ENCODE measurements at places on chromosomes 2 and 18.

- DNase-seq, result no peak
These were observed 118.7 kb downstream of the CYP26B1 start for GRCh38 chr2:72028996-72029395.

- no peak for DNase-seq
These were observed 47.9 kb upstream of the KCNF1 start for GRCh38 chr2:10863837-10864236.

DNA sequence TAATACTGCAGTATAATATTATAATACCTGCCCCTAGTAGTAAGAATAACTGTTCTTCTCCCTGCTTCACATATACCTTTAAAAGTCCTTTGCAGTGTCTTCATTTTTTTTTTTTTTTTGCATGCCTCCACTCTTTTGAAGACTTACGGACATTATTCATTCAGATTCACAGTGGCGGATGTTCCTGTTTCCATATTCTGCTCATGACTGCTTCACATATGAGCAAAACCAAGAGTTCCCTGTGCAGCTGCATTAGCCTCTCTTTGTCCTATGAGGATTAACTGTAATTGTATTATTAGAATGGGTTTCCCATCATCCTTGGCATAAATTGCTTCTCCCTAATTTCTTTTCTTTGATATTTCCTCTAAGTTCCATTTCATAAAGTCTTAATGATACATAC is 12.8 kb downstream of the IL18RAP start:
- no peak for DNase-seq

GRCh38 chr2:120600335-120600734 is 135.3 kb upstream of the GLI2 start:
- no peak for DNase-seq

DNA sequence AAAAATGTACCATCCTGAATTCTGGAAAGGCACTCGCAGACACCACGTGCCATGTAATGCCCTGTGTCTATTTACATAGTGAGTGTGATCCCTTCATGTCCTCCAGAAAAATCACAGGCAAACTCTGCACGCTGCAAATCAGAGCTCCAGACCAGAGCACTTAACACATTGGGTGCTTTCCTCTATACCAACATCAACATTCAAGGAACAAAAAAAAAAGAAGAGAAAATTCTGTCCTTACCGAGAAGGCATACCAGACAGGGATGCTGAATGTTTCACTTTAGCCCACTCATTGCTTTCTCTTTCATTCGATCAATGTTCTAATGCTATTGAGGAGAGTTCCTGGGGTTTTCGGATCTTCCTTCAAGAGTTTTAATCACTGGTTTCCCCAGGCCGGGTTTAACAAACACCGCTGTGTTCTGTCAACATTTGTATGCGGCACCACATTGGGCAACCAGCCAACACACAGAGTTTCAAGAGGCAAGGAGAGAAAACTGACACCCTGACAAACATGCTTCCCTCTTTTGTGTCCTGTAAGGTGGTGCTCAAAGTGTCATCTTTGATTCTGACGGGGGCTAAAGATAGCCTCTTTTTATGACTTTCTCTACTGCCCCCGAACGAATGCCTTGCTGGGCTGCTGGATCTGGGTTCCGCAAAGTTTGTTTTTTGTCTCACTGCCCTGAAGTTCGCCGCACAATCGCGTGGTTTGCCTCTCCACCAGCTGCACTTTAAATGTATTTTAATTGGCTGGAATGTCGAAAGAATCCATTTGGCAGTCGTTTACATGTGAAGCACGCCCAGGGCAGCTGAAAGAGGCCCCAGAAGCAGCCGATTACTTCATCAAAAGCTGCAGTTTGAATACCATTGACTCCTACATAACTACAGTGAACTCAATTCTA is 106.4 kb upstream of the NCKAP5 start:
- DNase-seq, result peak; percentile 95

DNA sequence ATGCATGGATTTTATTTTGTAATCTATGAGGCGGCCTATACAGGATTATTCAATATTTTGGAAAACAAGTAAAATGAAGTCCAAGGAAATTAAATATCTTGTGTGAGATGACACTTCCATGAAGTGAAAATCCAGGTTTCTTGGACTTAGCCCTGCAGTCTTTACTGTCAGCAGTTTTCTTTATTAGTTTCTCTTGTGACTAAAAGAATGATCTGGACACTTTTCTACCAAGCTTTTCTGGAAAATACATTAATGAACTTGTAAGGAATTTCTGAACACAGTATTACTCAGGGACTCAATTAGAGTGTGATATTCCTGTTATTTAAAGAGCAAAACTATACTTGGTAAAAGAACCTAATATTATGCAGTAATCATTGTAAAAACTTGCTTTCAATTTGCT is 610.4 kb upstream of the SLC8A1 start:
- DNase-seq, result no peak

DNA sequence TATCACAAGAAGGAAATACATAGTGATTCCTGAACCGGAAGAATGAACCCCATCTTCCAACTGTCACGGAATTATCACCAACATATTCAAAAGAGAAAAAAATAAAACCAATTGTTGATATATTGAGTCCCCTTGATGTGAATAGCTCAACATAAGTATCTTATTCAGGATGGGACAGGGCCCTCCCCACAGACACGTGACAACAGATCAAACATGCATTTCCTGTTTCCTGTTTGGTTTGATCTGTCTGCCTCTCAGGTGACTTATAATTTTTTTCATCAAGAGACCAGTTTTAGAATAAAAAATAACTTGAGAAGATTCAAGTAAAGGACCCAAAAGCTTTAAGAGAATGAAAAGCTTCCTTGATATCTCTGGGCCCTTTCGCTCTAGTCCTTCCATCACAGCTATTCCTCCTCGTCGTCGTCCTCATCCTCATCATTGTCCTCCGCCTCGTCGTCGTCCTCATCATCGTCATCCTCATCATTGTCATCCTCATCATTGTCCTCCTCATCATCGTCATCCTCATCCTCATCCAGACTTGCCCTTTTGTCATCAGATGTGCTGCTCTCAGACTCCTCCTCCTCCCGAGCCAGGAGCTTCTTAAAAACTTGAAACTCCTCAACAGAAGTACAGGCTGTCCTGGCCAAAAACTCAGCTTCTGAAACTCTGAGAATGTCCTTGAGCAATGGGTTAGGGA is 6.3 kb downstream of the MTERF4 start:
- no peak for DNase-seq

- DNase-seq, result no peak
These were observed 149.7 kb downstream of the MREG start for GRCh38 chr2:215863687-215864086.

- DNase-seq, result no peak
These were observed 86.0 kb downstream of the SPP2 start for GRCh38 chr2:234136461-234136860.

DNA sequence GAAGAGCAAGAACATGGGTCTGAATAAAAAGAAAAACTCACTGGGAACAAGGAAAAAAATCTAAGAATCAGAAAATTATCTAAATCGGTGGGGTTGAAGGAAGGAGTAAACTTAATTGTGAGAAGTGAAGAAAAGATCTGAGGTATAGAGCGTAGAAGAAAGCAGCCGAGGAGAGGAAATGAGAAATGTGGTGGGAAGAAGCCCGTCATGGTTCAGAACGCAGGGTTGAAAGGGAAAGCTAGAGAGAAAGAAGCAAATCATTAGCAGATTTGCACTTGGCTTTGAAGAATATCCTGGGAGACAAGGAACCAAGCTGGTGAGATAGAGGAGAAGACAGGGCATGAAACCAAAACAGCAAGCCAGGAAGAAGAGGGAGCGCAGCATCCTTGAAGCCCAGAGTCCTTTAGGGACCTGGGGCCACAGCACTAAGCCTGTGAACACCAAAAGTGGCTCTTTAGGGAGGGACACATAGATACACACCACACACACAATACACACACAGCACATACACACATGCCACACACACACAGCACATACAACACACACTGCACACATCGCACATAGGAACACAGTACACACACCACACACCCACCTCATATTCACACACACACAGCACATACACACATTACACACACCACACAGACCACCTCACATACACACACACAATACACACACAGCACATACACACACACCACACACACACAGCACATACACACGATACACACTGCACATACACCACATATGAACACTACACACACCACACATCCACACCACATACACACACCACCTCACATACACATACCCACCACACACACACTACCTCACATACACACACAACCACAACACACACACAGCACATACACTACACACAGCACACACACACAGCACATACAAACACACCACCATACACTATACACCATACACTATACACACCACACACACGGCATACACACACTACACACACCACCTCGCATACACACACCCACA is 274.6 kb downstream of the ETAA1 start:
- DNase-seq, result no peak

DNA sequence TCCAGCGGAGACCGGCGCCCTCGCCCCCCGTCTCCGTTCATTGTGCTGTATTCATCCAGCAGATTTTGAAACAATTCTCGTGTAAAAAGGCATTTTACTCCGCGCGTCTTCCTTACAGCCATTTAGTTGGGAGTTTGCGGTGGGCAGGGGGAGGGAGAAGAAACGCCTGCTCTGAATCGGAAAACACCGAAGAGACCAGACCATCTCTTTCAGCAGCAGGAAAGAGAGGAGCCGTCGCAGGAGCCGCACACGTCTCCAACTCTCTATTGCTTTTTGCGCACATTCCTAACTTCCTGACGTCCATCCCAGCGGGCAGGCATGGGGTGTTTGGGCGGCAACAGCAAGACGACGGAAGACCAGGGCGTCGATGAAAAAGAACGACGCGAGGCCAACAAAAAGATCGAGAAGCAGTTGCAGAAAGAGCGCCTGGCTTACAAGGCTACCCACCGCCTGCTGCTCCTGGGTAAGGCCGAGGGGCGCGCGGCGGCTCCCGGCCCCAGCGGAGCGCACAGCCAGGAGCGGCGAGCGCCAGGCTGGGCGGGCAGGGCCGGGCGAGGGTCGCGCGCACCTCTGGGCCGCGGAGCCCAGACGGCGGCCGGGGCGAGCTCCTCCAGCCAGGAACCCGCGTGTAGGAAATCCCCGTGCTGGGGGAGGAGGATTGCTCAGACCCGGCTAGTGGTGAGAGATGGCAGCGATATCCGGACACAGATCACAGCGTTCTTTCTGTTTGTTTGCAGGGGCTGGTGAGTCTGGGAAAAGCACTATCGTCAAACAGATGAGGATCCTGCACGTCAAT is 63.2 kb downstream of the GNAL start:
- peak; percentile 26 for DNase-seq

GRCh38 chr2:219160186-219161017 is at the start of gene NHEJ1:
Gene NHEJ1 (minus strand): TSS chr2:219160815. CDS start chr2:219158362, 2,453 bp downstream.
- DNase-seq, result peak; percentile 98

GRCh38 chr2:39816428-39816827 is 37.4 kb upstream of the THUMPD2 start:
- DNase-seq, result no peak

- no peak for DNase-seq
These were observed 61.3 kb downstream of the NEDD4L start for GRCh38 chr18:58105206-58105887.

- no peak for DNase-seq
These were observed 73.8 kb downstream of the ANKRD44 start for GRCh38 chr2:197236816-197237215.

DNA sequence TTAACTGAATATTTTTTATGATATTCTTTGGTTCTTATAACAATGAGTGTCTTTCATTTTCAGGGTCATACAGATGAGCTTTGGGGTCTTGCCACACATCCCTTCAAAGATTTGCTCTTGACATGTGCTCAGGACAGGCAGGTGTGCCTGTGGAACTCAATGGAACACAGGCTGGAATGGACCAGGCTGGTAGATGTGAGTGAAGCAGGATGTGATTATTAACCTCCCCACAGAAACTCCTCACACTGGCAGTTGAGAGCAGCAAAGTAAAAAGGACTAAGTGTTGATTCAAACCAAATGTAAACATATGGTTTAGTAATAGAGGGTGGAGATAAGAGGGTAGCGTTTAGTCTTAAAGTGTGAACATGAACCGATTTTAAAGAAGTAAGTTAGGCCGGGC is 57.8 kb downstream of the COX7A2L start:
- DNase-seq, result no peak

GRCh38 chr18:62347089-62347506 is 22.0 kb downstream of the TNFRSF11A start:
- DNase-seq, result no peak

- DNase-seq, result peak; percentile 57
These were observed 111.9 kb downstream of the EPC2 start for GRCh38 chr2:148756292-148756975.

- DNase-seq, result no peak
These were observed 519.8 kb upstream of the ZNF804A start for GRCh38 chr2:184078496-184078895.

- peak; percentile 79 for DNase-seq
These were observed 31.9 kb upstream of the RPIA start for GRCh38 chr2:88659538-88659915.

DNA sequence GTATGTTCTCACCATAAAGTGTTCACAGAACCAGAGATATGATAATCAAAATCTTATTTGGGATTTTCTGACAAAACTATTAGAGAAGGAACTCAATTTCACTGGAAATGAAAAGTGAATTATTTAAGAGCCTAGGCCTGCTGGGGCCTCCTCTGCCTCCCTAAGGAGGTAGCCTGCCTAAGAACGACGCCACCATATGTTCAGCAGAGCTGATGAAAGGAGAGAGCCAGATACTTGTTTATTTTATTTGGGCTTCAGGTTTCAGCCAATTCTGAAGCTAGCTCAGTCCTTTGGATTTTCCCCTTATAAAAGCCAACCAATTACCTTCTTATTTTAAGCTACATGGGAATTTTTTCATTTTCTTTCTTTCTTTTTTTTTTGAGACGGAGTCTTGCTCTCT is 433.1 kb upstream of the MAP2 start:
- no peak for DNase-seq

GRCh38 chr2:221097568-221097915 is 474.6 kb downstream of the EPHA4 start:
- peak; percentile 16 for DNase-seq

- DNase-seq, result no peak
These were observed 163.1 kb downstream of the GFPT1 start for GRCh38 chr2:69223759-69224511.

DNA sequence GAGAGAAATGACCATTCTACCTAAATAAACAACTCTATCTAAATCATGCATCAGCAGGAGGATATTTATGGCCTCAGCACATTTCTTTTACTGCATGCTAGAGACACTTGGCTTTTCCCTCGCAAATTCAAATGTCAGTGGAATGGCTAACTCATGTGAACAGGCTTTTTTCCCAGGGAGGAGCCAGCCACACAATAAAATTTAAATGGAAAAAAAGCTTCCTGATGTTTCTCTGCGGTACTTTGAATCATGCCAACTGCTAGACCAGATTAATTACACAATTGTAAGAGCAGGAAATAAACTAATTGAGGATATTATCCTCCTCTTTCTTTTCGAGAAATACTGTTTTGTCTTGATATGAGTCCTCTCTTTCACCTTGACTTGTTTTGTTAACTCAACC is 676.3 kb downstream of the IRS1 start:
- no peak for DNase-seq

GRCh38 chr2:171226461-171226860 is 65.8 kb upstream of the TLK1 start:
- DNase-seq, result no peak

GRCh38 chr2:48258481-48259149 is 271.3 kb upstream of the STON1 start:
- no peak for DNase-seq

All from adipocyte (in vitro differentiated cells).